ENCODE measurements at places on chromosomes 7 and 10.

- no peak for DNase-seq
These were observed 387.6 kb downstream of the KCNMA1 start for GRCh38 chr10:77249901-77250459.

GRCh38 chr7:10860516-10860915, 113.2 kb upstream of the PHF14 start:
- no peak for DNase-seq

GRCh38 chr10:93752761-93753160, 5.0 kb upstream of the LGI1 start:
- no peak for DNase-seq

GRCh38 chr10:80444646-80445319, 9.3 kb upstream of the TSPAN14 start:
- DNase-seq: no peak

GRCh38 chr7:69739190-69739589, 140.9 kb downstream of the AUTS2 start:
- no peak for DNase-seq

- DNase-seq: no peak
These were observed 196.7 kb downstream of the SEMA3E start for GRCh38 chr7:83452256-83452655.

- DNase-seq: no peak
These were observed 1.1 kb downstream of the REEP3 start for GRCh38 chr10:63522277-63522687.

GRCh38 chr10:59000162-59000825, 176.1 kb upstream of the PHYHIPL start:
- no peak for DNase-seq

- DNase-seq: no peak
These were observed 316.0 kb upstream of the AOAH start for GRCh38 chr7:37040330-37040729.

GRCh38 chr7:91397612-91398011, 133.4 kb downstream of the FZD1 start:
- DNase-seq: no peak

DNA sequence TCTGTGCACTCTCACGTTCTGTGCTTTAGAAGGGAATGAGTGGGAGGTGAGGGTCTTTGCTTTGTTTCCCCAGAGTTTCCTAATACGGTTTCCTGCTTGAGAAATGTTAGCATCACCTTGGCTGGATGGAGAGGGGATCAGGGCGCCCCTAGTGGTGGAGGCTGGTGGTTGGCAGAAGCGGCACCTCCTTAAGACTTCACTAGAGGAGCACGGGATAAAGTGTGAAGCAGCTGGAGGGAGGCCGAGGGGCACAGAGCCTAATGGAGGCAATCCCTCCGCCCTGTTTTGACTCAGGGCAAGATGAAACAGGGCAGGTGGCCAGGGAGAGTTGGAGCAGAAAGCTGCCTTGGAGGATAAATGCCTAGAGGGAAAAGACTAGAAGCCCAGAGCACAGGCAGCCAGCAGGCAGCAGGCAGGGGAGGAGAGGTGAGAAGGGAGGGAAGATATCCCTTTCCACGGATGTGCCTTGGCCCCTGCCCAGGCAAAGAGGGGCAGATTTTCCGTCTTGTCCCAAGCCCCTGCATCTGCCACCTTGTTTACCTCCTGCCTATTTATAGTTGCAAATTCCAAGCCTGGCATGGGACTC, 56.0 kb upstream of the BTRC start:
- DNase-seq: peak; percentile 71

DNA sequence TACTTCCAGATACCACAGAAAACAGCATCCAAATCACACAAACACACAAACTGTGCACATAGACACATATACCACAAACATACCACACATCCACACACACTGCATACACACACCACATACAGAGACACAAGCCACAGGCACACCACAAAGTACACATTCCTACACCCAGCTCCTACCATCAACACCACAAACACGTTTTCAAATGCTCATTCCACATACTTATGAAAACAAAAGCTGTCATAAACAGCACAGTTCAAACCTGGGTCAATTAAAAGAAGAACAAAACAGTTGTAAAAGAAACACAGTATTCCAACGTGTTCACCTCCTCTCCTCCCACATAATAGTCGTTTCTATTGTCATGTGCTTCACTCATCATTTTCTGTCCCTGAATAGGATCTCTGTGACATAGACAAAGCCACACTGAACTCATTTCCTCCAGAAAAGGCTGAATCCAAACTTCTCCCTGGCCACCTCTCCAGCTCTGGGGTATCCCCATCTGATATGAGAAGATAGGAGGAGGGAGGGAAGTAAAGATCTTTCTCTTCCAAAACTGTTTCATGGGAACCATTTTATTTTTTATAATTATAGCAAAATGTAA, 89.2 kb downstream of the CXCL12 start:
- no peak for DNase-seq

DNA sequence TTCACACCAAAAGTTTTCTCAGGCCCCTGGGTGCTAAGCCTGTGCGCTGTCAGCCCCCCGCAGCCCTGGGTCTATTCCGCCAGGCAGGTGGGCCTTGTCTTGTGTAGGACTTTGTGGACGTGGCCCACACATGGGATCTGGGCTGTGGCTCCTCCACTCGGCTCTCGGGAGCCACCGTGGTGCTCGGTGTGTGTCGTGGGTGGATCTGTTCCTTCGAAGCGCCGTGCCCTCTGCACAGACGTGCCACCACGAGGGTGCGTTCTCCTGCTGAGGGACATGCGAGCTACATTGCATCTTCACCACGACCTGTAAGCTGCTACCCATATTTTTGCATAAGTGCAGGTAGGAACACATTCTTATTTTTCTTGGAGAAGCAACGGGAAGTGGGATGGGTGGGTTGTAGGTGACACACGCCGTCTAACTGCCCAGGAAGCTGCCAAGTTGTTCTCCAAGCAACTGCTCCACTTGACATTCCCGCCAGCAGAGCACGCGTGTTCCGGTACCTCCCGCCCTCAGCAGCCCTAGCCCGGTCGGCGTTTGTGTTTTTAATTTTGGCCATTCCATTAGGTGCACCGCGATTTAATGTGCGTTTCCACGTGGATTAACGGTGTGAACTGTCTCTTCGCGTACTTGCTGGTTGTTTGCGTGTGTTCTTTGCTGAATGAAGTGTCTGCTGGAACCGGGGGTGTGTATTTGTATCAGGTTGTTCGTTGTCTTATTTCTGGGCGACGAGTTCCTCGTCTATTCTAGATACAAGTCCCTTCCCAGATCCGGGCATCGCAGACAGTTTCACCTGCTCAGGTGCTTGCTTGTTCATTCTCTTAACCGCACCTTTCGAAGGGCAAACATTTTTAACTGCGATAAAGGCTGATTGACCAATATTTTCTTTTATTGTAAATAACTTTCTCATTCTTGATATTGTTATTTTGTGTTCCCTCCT, 47.4 kb upstream of the CFAP46 start:
- DNase-seq: no peak

DNA sequence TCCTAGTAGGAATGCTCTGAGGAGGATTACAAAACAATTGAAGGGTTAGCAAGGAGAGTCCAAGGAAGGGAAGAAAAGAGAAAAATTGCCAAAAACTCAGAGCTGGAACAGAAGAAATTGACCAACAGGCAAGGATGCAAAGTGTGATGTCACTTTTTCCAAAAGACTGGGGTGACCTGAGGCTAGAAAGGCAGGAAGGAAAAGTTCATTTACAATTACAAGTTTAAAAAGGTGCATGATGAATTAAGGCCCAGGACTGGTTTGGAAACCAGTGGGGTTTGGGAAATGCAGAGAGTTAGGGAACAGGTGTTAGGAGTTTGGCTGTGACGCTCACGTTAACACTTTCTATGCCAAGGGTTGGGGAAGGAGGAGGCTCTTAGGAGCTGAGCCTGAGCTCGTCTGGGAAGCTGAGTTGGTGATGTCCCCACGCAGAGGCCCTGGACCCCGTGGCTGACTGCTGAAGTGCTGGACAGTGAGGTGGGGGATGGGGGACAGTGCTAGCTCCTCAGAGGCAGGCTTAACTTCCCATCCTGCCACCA, 92.6 kb upstream of the PODXL start:
- no peak for DNase-seq

- DNase-seq: no peak
These were observed 19.5 kb downstream of the ADCYAP1R1 start for GRCh38 chr7:31071645-31072029.

GRCh38 chr10:103855424-103855823, at the start of gene SH3PXD2A:
SH3PXD2A (minus strand) TSS chr10:103855576; CDS start chr10:103855266, 310 bp downstream.
- no peak for DNase-seq

GRCh38 chr10:96833220-96834001, 1.3 kb downstream of the LCOR start:
- no peak for DNase-seq

DNA sequence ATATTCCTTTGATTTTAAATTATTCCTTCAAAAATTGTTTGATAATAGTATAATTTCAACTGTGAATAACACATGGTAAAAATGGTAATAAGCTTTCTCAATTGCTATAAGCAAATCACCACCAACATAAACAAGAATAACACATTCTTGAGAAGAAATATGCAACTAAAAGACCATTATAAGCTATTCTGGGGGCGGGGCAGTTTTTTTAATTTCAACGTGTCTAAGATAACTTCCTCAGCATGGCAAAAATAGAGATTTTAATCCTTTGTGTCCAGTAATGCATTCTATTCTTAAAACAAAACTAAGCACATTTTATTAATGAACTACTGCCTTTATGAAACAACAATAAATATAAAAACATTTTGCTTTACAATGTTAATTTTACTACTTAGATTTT, 1.5 kb downstream of the DNAJC12 start:
- no peak for DNase-seq

GRCh38 chr10:54559498-54559897, 241.5 kb downstream of the PCDH15 start:
- DNase-seq: no peak

- no peak for DNase-seq
These were observed 525.0 kb upstream of the SEMA3D start for GRCh38 chr7:85711894-85712293.

- no peak for DNase-seq
These were observed 173.2 kb downstream of the BUB3 start for GRCh38 chr10:123327450-123327849.

DNA sequence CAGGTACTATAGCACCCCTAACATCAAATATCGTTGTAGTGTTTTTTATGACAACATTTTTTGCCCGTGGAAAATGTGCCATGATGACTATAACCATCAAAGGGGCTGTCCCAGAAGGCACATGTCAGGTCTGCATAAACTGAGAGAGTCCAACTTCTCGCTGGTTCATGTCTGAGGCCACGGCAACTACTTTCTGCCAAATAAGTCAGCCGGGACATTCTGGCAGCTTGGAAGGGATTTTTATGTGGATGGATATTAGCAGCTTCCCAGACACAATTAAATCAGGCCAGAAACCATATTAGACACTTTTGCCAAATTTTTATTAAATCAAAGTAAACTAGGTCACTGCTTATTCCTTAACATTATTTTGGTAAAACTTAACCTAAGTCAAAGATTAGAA, 477.4 kb upstream of the FZD8 start:
- DNase-seq: no peak

DNA sequence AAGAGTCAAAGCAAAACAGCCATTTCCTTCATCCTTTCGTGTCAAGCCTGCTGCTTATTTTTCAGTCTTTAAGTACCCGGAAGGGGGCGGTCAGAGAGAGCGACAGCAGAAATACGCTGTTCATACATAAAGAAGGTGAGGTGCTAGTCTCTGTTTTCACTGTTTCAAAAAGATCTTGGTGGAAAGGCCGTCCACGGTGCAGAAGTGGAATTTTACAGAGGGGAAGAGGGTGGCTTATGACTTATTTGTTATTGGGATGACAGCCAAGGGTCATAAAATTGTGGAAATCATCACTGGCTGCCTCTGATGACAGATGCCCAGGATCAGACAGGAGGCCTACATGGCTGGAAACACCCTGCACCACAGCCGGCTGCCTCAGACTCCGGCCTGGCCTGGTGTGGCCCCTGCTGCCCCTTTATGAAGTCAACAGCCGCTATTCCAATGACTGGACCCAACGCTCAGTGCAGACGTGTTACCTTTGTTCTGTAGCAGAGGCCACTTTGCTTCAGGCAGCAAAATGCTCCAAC, 57.0 kb downstream of the HIPK2 start:
- DNase-seq: no peak

GRCh38 chr7:149130572-149131198, 4.6 kb upstream of the ZNF425 start:
- no peak for DNase-seq

- no peak for DNase-seq
These were observed 178.1 kb downstream of the CALN1 start for GRCh38 chr7:72234086-72234485.

DNA sequence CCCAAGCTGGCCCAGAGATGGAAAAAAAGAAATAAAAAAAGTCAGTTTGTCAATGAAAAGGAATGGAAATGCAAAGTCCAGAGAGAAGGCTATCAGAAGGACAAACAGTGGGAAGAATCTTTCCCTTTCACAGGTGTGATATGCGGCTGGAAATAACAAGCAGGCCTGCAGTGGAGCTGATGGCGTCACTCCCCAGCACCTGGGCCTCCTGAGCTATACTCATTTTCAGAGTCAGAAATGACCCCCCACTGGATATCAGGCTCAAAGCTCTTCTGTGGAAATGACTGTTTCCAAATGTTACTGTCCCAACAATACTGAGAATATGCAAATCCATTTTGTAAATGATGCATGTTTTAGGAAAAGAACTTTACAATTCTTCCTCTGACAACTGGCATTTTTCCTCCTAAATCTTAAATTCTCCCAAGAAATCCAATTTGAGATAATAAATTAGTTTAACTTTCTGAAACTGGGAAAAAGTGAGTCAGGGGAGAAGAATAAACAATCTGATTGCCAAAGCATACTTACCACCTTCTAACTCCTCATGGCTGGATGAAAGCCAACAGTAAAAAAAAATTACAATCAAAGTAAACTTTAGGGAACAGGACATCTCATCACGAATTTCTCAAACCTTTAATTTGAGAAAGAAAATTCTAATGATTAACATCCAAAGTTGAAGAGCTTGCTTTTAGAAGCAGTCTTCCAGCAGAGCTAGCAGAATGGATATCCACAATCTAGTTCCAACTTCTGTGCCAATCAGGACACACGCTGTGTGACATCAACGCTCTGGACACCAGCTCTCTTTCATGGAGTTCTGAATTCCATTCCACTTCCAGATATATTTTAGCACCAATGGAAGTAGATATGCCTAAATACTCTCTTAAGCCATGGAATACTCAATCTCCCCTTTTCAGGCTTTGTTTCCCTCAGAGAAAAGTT, 5.3 kb upstream of the CUZD1 start:
- DNase-seq: no peak

GRCh38 chr10:103550229-103550628, 56.7 kb downstream of the NEURL1 start:
- DNase-seq: no peak

- DNase-seq: no peak
These were observed 3.1 kb upstream of the TMEM26 start for GRCh38 chr10:61456095-61456789.

GRCh38 chr10:47257396-47258120, 42.4 kb upstream of the GDF10 start:
- no peak for DNase-seq
